ENCODE measurements at places on chromosomes 4 and X. TPM values are rescaled to one million over a fixed set of nuclear protein-coding genes. Genes with fewer than 3 reads are reported as not detected.

TAPT1 gene
- total RNA-seq: 14.3 TPM

POF1B gene
- 3.0 TPM for total RNA-seq

TKTL1 gene
- total RNA-seq: 0.13 TPM

SLC6A14 gene
- not detected for total RNA-seq

SPANXA2 gene
- total RNA-seq: not detected

BCORL1 gene
- 13.5 TPM for total RNA-seq

SSX1 gene
- not detected for total RNA-seq

TCP11X2 gene
- not detected for total RNA-seq

NAT8L gene
- total RNA-seq: 12.5 TPM

ANXA3 gene
- 84.9 TPM for total RNA-seq

APLN gene
- total RNA-seq: 0.72 TPM

FGF13 gene
- not detected for total RNA-seq

C4orf17 gene
- not detected for total RNA-seq

MAGEB1 gene
- total RNA-seq: not detected

GPM6B gene
- total RNA-seq: 0.38 TPM

TREX2 gene
- total RNA-seq: 1.6 TPM

GLUD2 gene
- total RNA-seq: 2.4 TPM

INTU gene
- 1.2 TPM for total RNA-seq

LRP2BP gene
- 0.27 TPM for total RNA-seq

SSX3 gene
- not detected for total RNA-seq

SGMS2 gene
- 41.3 TPM for total RNA-seq

AMBN gene
- not detected for total RNA-seq

FGF16 gene
- not detected for total RNA-seq

PHF8 gene
- total RNA-seq: 15.1 TPM

MAGEE2 gene
- total RNA-seq: not detected

KDM6A gene
- 10.9 TPM for total RNA-seq

PKD2 gene
- 24.5 TPM for total RNA-seq

ATP11C gene
- total RNA-seq: 10.9 TPM

AGA gene
- total RNA-seq: 20.2 TPM

GAGE12E gene
- not detected for total RNA-seq

AFP gene
- total RNA-seq: 2.6 TPM

RS1 gene
- total RNA-seq: not detected

AREG gene
- 23.9 TPM for total RNA-seq

UFSP2 gene
- 15.9 TPM for total RNA-seq

MAGEA2 gene
- total RNA-seq: not detected

ARHGEF38 gene
- total RNA-seq: not detected

PROM1 gene
- total RNA-seq: 0.53 TPM

STARD8 gene
- total RNA-seq: 1.6 TPM

TMEM150C gene
- 1.2 TPM for total RNA-seq

GBA3 gene
- not detected for total RNA-seq

TEX13D gene
- not detected for total RNA-seq

ADAMTS3 gene
- not detected for total RNA-seq

MAGEA9B gene
- not detected for total RNA-seq

TIGD4 gene
- total RNA-seq: 0.16 TPM

PAGE5 gene
- not detected for total RNA-seq

CXCL1 gene
- total RNA-seq: 4.3 TPM

UNC5C gene
- not detected for total RNA-seq

MAGEC1 gene
- total RNA-seq: 0.05 TPM

S100G gene
- not detected for total RNA-seq

SPOCK3 gene
- total RNA-seq: 0.22 TPM

NHSL2 gene
- 0.53 TPM for total RNA-seq

Measured in A549 treated with dexamethasone at 1 μM for 4 hours (cell line).